NCI-H1105 (cell line): ENCODE measurements at places on chromosomes 1 and 21.
A peak's percentile ranks its signal among the peaks of the same experiment; 100 is the strongest.

DNA sequence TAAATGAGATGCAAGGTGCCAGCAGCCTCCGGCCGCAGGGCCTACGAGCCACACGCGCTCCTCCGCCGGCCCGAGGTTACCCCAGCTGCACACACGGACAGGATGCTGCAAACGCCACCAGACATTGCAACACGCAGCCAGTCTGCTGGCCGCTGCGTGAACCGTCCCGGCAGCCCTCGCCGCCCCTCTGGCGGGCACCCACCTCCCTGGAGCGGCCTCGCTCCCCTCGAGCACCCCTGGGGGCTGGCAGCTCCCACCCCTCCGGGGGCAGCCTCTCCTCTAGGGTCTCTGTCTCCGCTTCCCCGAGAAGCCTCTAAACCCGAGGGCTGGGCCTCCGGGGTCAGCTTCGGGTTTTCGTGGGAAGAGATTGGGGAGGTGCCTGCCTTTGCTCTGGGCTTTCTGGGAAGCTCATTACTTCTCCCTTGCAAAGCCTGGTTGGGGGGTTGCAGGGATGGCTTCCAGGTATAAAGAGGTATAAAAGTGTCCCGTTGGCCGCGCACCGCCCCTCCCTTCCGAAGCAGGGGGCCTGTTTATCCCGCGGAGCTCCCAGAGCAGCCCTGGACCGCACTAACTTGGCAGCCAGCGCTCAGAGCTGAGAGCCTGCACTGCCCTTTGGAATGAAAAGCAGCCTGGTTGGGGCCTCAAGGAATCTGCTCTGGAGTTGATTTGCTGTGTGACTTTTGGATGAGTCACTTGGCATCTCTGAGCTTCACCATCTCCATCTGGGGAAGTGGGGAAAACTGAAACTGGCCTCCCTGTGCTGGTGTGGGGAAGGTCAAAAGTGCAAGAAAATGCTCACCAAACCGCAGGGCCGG, 21.8 kb downstream of the DHRS3 start:
- DNase-seq, result no peak

- DNase-seq, result no peak
These were observed 15.4 kb downstream of the LPAR3 start for GRCh38 chr1:84877592-84877991.

DNA sequence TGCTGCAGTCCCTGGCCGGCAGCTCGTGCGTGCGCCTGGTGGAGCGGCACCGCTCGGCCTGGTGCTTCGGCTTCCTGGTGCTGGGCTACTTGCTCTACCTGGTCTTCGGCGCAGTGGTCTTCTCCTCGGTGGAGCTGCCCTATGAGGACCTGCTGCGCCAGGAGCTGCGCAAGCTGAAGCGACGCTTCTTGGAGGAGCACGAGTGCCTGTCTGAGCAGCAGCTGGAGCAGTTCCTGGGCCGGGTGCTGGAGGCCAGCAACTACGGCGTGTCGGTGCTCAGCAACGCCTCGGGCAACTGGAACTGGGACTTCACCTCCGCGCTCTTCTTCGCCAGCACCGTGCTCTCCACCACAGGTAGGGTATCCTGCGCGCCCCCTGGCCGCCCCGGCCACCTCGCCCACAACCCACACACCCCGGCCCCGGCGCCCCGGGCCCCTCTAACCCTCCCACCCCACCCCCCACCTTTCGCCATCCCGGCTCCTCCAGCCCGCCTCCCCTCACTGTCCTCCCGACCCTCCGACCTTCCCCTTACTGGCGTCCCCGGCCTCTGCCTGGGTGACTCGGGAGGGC, 352 bp downstream of the KCNK1 start:
- peak; percentile 6 for DNase-seq

- DNase-seq, result no peak
These were observed 142.2 kb downstream of the SLC45A1 start for GRCh38 chr1:8460132-8460544.

DNA sequence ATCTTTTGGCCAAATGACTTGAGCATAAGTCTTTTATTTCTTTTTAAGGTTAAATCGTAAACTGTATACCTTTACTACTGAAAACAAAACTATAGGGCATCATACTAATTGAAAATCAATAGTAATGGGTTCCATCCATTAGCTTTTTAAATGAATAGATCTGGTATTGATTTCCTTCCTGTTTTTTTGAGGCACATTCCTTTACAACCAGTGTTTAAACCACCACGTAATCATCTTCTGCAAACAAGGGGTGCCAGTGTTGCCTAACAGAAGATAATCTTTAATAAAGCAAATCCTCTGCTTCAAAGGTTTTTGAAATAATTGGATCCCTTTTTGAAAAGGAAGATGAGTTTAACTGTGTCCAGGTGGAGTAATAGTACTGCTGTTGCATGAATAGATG, 48.7 kb upstream of the ANGPTL1 start:
- DNase-seq, result no peak

- DNase-seq, result no peak
These were observed 8.7 kb downstream of the GNAT2 start for GRCh38 chr1:109610609-109611307.

DNA sequence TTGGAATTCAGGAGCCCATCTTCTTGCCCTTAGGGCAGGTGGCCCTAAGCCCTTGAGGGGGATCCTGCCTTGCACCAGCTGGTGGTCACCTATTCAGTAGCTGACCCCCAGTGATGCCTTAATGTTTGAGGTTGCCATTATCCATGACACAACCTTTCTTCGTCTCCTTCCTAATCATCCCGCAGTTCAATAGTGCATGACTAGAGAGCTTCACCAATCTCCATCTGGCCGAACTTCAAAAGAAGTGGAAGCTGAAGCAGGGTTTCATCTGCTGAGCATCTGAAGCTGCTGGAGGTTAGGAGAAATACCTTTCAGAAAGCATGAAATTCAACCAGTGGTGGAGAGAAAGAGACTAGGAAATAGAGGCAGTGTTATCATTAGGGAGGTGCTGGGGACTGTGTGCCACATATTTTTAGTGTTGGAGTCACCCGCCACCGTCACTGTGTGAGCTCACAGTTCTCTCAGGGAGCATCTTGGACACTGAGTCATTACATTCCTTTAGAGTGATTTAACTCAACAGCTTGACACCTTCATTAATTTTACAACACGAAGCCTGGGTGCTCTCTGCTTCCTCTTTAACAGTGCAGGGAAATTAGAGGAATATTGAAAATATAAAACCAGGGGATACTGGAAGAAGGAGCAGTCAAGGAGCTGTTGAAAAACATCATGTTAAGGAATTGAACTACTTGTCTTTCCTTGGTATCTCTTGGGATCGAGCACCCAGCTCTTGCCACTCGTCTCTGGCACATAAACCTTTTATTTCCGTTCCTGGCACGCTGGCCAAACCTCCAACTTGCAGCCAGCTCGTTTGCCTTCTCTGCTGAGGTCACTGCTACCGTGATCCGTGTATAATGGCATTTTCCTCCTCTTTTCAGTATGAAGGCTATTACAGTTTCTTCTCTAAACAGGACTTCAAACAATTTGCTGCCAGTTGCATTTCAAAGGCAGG, 53.6 kb downstream of the PEX14 start:
- DNase-seq, result no peak

DNA sequence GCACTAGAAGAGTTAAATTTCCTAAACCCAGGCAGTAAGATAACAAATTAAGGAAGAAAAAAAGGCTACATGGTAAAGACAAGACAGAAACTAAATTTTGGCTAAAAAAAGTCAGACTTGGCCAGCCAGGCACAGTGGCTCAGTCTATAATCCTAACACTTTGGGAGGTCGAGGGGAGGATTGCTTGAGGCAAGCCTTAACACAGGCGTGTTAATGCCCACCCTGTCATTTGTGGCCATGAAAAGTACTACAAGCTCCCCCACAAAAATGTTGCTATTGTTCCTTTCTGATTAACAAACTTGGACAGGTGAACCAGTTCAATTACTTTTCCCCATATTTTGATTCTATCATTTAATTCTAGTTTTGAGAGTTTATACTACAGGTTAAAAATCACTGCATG, 32.3 kb downstream of the UBR4 start:
- no peak for DNase-seq

DNA sequence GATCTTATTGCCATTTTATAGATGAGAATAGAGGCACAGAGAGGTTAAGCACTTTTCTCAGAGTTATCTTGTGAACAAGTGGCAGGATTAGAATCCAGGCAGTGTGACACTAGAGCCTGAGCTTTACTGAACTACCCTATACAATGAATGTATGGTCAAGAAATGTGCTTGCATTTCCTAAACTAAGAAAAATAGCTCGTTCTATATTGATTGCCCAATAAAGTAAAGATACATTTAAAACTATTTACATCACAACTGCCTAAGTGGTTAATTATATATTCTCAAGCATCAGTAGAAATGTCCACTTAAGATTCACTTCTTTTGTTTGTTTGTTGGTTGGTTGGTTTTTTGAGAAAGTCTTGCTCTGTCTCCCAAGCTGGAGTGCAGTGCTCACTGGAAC, 91.6 kb downstream of the ZFYVE9 start:
- DNase-seq, result no peak

DNA sequence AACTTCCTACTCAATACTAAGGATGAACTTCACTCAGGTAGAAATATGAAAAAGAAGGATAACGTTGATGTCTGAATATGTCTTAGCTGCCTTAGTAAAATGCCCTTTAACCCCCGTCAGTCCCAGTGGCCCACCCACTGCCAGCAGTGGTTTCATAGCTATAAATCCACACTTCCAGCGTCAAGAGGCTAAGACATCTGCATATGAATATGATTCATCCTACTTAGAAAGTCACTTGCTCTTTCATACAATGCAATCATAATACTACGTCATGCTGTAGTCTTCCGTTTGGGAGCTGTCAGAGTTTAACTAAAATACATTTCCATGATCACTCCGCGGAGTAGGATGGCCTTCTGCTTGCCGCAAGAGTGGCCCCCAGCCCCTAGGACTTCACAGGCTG, 247.3 kb downstream of the SDCCAG8 start:
- no peak for DNase-seq

- DNase-seq, result no peak
These were observed 20.1 kb upstream of the COL18A1 start for GRCh38 chr21:45384656-45385548.
